Erythroblast (primary cell): ENCODE measurements at places on chromosomes 7 and 10.
A peak's percentile ranks its signal among the peaks of the same experiment; 100 is the strongest.

DNA sequence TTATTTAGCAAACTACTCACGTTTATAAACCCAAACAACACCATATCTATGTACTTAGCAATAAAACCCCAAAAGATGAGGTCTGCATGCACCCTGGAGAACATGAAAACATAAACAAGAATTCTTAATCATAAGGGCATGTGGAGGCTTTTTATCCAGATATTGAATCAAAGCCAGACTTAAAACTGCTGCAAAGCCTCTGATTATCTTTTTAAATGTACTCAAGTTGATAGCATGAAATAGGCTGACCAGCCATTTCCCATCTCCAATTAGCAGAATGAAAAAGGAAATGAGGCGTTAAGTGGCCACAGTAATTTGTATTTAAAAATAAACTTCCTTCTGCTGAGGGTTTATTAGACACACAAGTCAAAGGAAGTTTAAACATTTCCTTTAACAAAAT is 48.3 kb downstream of the ITIH5 start:
- no peak for DNase-seq

GRCh38 chr10:113132591-113133121 is 182.6 kb downstream of the TCF7L2 start:
- DNase-seq = no peak

GRCh38 chr10:29976134-29976533 is 83.3 kb downstream of the JCAD start:
- no peak for DNase-seq

- no peak for DNase-seq
Measured at GRCh38 chr10:74039561-74040145, 41.7 kb downstream of the VCL start.

- no peak for DNase-seq
Measured at GRCh38 chr10:62813453-62813852, 2.7 kb downstream of the EGR2 start.

DNA sequence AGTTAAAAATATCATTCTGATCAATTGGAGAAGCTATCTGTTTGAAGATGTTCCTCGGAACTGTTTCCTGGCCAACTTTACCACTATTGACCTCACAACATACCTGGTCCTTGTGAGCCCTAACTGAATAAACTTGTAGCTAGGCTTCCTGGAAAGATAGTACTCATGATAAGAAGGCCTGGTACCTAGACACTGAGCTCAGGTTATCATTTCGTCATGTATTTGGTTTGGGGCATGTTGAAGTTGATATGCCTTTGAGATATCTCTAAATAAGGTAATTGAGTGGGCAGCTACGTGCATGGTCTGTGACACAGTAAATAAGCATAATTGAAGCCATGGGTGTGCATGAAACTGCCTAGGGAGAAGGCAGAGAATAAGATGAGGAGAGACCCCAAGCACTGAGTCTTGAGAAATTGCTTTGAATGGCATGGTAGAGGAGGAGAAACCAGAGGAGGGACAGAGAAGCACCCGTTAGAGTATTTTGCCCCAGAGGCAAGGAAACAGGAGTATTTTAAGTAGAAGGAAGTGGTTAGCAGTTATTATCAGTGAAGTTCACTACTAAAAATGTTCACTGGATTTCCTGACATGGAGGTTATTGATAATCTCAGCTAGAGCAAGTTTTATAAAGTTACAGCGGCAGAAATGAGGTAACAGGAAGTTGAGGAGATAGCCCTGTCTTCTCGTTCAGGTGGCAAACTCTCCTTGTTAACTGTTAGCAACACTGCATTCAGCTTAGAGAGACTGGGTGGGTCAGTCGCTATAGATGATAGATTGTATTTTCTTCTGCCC is 55.6 kb downstream of the CC2D2B start:
- no peak for DNase-seq

DNA sequence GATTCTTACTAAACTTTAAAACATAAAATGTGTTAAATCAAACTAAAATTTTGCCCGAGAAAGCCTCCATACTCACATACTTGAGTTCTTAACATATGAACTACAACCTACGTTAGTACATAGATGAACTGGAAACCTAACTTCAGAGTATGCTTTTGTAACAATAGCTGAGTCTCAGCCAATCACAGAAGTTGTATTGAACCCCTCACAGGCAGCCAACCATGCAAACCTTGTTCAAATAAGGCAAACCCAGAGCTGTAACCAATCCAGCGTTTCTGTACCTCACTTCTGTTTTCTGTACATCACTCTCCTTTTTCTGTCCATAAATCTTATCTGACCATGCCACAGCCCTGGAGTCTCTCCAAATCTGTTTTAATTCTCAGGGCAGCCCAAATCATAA is 157.3 kb upstream of the COL1A2 start:
- no peak for DNase-seq

DNA sequence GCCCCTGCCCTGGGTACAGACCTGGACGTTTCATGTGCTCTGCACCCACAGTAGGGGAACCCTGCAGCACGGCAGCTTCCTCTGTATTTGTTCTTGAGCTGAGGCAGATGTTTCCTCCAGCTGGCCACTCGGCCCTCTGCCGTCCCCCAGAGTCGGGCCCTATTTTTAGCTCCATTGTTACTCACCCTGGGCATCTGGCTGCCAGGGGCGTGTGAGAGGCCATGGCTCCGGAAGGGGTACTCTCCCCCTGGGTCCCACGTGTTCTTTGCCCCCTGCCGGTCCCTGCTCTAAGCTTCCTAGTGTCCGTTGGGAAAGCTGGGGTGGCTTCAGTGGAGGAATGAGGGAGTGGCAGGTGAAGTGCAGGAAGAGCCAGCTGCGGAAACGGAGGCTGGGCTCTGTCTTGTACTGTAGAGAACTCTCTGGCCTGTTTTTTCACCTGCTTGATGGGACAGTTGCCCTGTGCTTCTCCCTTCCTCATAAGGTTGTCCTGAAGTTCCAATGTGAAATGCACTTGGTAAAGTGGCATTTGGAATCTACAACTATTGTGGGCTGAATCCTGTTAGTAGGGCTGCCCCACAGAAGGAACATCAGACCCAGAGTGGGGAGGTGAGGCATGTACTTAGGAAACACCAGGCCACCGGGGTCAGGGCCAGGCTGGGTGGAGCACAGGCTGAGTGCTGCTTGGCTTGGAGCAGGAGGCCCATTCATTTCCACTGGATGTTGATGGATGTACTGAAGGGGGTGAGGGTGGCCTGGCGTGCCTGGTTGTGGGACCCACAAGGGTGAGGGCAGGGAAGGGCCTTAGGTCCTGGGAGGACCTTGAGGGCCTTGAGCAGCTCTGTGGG is 30.6 kb downstream of the PALD1 start:
- no peak for DNase-seq

- no peak for DNase-seq
Measured at GRCh38 chr7:44706788-44707557, 41.7 kb upstream of the ZMIZ2 start.

DNA sequence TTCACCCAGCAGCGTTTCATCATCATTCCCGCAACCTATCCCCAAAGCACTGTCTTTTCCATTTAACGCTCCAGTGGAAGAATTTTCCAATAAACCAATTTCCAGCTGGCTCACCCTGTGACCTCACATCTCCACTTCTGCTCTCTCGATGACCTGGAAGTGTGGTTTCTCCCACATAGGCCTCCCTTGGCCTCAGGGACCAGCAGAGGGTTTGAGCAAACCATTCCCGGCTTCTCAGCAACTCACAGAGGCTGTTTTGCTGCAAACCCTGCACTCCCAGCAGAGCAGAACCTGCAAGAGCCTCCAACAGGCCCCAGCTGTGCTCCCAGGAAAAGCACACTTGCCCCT is 523.0 kb upstream of the FOXK1 start:
- DNase-seq = no peak

- DNase-seq = no peak
Measured at GRCh38 chr7:33849004-33849403, 56.3 kb upstream of the BMPER start.

DNA sequence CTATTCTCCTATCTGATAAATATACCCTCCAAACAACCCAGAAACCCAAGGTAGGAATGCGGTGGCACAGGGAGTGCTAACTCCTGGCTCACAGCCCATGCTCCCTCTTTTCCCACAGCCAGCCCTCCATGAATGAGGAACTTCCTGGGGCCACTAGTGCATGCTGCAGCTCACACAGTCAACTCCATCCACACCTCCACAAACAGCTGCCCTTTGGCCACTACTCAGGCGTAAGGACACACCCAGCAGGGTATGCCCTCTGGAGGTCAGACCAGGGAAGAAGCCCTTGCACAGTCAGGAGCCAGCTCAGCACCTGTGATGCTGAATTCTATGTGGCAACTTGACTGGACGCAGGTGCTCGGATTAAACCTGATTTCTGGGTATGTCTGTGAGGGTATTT is 85.2 kb upstream of the PIK3CG start:
- peak; percentile 29 for DNase-seq

DNA sequence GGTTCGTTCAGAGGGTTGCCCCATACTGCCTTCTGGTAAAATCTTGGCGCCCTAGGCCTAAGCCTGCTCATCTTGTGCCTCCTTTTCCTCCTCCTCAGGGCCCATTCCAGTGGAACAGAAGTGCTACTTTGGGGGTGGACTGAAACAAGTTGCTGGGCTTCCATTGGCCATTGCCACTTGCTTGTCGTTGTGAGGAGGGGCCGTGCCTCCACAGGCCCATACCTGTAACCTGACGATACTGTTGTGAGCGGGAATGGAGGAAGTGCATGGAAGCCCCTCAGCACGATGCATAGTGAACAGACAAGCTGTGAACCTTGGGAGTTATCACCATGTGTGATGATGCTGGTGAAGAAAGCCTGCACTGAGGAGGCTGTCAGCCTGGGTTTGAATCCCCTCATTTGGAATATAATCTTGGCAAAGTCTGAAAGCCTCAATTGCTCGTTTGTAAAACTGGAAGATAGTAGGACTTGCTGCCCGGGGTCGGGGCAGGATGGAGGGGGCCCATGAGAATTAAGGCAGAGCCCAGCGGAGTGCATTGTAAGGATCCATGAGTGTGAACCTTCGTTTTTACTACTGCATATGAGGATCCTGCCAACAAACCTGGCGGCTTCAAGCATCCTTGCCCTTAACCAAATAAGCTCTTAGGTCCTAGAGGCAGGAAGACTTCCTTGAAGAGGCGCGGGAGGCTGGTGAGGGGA is 671 bp upstream of the PAPSS2 start:
- no peak for DNase-seq

DNA sequence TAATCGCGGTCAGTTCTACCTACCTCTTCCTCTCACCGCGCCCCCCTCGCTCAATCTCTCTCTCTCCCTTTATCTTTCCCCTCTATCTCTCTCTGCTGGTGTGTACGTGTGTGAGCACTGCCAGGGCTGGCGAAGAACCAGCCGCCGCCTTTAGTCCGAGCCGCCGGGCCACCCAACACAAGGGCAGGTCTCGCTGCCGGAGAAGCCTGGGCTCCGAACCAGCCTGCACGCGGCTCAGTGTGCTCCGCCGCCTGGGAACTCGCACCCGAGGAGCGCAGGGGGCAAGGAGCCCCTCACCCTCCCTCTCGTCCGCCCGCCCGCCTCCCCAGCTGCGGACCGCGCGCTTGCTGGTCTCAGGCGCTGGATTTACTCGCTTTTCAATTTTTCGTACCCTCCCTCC is 1.7 kb downstream of the NXPH1 start:
- no peak for DNase-seq

- DNase-seq = no peak
Measured at GRCh38 chr7:151175047-151175792, 7.7 kb upstream of the GBX1 start.

DNA sequence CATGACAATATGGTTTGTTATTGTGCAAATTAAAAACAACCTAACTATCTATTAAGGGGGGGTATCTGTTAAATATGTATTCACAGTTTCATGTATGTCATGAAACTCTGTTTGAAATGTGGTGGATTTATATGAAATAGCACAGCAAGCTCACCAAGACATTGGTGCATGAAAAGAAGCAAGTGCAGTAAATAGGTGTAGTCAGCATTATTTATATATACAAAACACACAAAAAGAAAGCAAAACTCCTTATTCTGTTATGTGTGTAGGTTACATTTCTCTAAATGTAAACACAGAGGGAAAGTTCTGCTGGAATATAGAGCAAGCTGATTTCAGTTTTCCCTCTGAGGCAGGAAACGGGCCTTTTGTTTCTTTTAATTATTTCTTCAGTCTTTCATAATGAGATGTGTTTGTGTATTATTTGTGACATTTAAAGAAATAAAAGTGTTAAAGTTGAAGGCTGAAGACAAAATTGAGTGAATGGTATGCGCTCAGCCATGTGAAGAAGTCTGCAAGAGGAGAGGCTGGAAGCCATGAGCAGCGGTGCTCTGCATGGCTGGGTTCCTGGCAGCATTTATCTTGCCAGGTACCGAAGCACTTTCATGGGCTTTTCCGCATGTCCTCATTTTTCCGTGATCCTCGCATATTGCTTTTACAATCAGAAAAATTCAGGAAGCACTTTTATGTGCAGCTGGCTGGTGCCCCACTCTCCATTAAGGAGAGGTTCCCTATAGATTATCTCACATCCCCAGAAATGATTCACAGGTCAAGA is 38.5 kb downstream of the GRID1 start:
- no peak for DNase-seq

DNA sequence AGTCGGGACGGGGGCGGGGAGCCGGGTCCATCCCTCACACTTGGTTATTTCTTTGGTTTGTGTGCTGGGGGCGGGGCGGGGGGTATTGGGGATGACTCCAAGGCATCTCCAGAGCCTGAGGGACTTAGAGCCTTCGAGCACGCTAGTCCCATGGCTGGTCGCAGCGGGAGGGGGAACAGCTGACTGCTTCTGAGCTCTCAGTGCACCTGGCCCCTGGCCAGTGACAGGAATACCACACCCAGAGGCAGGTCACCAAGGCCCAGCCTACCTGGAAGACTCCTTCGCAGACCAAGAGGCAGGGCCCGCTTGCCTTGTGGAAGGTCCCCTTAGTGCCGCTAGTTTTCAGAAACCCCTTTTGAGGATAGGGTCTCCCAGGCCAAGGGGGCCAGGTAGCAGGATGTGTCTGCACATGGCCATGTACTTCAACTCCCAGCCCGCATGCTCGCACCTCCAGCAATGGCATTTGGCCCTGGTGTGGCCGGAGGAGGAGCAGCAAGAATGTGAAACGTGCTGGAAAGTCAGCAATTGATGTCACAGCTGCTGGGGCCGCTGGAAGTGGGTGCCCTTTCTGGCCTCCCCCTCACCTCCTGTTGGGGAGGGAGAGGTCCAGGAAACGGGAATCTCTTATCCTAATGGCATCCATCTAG is 40.3 kb downstream of the AGAP3 start:
- DNase-seq = no peak

DNA sequence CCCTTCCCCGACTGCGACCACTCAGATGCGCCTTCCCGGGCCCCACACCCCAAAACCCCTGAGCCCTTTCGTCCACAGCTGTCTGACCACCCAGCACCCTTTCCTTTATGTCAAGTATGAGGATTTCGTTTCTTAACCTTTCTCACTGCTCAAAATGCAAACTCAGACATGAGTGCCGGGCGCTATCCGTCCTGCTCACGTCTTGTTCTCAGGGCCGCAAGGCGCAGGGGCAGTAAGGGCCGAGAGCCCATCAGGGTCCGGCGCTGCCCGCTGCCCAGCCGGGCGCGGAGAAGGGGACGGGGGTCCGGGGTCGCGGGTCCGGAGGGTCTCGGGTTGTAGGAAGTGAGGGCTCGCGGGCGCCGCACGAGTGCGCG is 670 bp upstream of the RBM33 start:
- no peak for DNase-seq
